Activated CD4-positive, alpha-beta T cell treated with anti-CD3 and anti-CD28 coated beads, Interleukin-2, amount 50 U/mL, for 24 hours (primary cell): ENCODE measurements at places on chromosomes 16 and 17.

DNA sequence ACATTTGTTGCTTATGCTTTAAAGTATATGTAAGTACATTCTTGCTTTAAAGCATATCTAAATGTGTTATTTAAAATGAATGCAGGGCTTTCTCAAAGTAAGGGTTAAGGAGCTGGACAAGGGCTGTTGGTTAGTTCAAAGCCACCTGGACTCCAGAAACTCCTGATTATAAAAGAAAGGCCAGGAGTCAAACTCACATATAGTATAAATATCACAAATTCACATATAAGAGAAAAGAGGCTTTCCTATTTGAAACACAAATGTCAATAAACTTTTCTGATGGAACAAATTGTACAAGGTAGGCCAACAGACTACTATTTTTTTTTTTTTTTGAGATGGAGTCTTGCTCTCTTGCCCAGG, 84.5 kb upstream of the CORO6 start:
- no peak for DNase-seq

GRCh38 chr16:56388209-56388608, 37.1 kb downstream of the AMFR start:
- DNase-seq = no peak

- no peak for DNase-seq
These were observed 2.1 kb upstream of the MRC2 start for GRCh38 chr17:62625184-62625869.

DNA sequence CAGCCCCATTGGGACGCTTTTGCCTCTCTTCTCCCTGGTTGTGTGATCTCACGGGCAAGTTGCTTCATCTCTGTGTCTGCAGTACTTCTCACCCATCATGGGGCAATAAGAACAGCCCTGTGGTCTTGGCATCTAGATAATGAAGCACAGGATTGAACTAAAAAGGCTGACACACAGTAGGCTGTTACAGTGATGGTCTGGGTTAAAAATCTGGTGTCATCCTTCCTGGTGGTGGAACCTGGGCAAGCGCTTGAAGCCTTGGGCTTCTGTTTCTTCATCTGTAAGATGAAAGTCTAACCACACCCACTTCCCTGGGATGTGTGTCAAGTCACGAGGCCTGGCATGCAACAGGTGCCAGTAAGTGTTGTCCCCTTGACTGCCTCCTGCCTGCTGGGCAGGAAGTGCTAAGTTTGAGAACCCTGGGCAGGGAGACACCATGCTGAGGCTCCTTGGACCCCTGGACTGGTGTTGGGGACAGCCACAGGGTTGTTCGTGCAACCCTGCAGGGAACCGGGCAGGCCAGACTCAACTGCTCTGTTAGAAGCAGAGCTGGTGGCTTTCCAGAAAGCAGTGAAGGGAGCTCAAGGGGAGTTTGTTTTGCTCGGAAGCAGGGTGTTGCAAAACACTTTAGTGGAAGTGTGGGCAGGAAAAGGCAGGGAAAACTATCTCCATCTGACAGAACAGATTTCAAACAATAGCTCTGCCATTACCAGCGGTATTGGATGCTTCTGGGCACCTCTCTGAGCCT, 5.9 kb upstream of the MAP2K3 start:
- DNase-seq = no peak

DNA sequence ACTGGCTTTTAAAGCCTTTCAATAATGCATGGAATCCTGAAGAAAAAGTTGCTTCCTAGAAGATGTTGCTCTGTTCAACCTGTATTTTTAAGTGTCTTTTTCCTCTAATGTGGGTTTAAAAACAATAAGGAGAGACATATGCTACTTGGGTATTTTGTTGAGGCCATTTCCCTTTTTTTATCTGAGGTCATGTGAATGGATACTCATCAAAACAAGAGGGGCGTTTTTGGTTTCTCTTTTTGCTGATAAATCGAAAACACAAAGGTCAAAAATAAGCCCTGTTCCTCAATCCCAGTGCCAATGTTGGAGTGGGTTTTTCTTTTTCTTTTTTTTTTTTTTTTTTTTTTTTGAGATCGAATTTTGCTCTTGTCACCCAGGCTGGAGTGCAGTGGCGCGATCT, 468.0 kb upstream of the RBFOX1 start:
- DNase-seq = no peak

GRCh38 chr17:74055508-74056160, 147.8 kb upstream of the RPL38 start:
- no peak for DNase-seq

- DNase-seq = no peak
These were observed 243.4 kb upstream of the IRX5 start for GRCh38 chr16:54687043-54687899.

DNA sequence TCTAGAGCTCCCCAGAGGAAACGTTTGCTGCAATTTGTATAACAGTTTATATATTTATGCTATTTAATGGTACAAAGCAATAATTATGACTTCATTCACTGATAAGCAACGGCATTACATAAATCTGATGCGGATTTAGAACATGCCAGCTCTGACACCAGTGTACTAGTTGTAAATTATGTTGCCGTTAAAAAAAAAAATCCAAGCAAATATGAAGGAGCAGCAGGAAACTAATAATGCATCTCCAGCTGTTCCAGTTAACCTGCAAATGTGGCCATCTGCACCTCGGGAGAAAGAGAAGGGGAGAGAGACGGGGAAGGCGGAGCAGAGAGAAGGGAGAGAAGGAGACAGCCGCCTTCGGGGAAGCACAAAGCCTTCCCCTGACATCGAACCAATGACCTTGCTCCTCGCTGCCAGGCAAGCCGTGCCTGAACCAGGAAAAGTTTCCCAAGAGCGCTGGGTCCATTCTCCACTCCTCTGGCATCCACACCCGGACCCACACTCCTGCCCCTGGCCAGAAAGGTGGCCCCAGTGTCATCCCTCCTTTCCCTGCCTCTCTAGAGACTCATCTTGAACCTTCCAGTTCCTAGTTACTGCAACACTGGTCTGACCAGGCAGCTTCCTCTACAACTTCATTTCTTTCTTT, 174.8 kb downstream of the C16orf78 start:
- no peak for DNase-seq
